ENCODE measurements at places on chromosomes 2 and 18.

- DNase-seq, result no peak
These were observed 37.1 kb upstream of the UBE2E3 start for GRCh38 chr2:180943275-180943674.

- DNase-seq, result peak; percentile 25
These were observed 446.1 kb downstream of the ARHGAP15 start for GRCh38 chr2:143575340-143575739.

GRCh38 chr2:138081225-138082073 is 117.2 kb downstream of the HNMT start:
- peak; percentile 1 for DNase-seq

- no peak for DNase-seq
These were observed 314.3 kb upstream of the POU3F3 start for GRCh38 chr2:104539649-104540048.

DNA sequence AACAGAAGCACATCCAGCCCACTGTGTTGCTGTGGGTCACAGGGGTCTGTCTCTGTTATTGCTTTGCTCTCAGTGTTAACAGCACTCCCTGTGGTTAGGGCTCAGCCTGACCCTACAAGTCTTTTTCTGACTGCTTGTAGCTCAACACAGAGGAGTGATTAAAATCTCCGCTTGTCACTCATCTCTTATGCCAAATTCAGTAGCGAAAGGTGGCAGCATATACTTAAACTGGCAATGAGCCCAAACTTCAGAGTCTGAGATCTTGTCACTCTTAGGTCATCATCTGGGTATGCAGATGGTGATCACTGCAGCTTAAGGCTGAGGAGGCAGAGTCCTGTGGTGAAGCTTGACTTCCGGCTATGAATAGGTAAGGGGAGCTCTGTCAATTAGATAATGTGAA is 63.3 kb upstream of the CSRNP3 start:
- peak; percentile 36 for DNase-seq

Measured in EH (cell line).